ENCODE measurements at places on chromosomes 7 and 10.

GRCh38 chr7:12683678-12684585, 3.5 kb upstream of the ARL4A start:
- DNase-seq, result no peak

DNA sequence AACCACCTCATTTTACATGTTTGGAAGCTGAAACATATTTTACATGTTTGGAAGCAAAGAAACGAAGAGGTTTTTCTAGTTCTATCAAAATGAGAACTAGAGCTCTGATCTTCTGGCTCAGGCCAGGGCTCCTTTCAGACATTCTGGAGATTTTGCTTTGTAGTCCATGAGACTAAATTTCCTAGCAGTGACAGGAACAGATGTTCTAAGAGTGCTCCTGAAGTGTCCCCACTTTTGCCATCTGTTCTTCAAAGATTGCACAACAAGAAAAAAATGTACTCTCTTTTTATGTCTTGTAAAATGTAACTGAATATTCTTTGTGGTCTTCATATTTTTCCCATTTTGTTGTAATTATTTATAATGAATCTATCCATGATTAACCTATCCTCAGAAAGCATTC, 196.4 kb upstream of the PCLO start:
- no peak for DNase-seq

DNA sequence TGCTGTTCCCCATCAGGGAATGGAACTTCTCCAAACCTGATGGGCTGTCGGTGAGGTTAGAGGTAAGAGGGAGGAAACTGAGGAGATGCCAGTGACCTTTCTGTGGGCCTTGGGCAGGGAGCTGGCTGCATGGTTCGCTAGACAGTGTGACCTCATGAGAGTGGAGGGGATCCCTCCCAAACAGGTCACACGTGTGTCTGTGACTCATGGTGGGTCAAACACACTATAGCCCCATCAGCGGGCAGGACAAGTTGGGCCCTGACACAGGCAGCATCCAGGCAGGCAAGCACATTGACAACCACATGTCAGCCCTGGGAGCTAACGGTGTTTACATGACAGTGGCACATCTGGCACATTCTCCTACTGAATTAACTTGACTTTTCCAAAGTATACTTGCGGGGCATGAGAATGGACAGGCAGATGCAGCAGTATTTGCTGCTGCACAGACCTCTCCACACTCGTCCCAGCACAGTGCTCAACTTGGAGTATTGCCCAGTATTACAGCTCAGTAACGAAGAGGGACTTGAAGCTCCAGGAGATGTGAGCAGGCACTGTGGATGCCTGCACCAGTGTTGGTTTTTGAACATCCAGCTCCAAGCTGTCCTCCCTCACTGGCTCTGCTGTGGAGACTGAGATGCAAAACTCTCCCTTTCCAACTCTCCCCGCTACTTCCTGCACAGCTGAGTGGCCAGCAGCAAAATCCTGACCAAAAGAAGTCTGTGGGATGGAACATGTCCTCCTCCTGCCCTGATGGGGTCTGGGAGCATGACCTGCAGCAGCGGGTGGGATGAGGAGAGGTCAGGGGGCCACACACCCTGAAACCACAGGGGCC, 199.6 kb downstream of the WDR37 start:
- DNase-seq, result no peak

DNA sequence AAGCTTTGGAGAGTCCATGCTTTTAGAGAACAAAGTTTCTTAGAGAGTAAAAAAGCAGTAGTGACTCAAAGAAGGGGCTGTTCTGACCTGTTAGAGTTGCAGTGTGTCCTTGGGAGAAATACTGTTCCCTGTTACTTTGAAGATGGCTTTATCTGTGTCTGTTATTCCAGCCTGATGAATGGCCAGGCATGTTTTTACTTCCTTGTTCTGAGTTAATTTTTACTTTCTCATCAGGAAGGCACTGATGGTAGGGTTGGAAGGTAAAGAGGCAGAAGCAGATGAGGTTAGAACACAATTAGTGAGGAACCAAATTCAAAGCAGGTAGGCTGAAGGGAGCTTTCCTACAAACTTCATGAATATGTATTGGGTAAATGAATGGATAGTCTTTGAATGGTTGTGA, 138.5 kb upstream of the PRKCQ start:
- DNase-seq, result no peak

All from right lobe of liver (tissue), 6 donors.